ENCODE measurements at places on chromosomes 2 and 18. TPM values are rescaled to one million over a fixed set of nuclear protein-coding genes. Genes with fewer than 3 reads are reported as not detected.

DNA sequence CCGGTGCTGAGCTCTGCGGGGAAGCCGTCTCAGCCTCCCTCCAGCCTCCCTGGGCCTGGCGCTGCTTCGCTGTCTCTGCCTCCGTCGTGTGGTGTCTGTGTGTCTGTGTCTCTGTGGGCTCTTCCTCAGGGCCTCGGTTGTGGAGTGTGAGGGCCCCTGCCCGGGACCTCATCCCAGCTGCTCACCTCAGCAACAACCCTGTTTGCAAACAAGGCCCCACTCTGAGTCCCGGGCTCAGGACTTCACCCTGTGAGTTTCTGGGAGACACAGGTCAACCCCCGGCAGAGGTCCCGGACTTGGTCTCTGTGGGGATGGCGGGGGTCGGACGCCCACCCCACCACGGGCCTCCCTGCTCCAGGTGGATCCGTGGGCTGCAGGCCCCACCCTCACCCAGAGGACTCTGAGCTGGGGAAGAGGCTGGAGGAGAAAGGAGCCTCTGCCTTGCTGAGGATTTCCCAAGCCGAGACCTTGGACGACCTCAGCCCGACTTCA is 127.4 kb upstream of the CTDP1 start:
- DNase-seq = no peak

DNA sequence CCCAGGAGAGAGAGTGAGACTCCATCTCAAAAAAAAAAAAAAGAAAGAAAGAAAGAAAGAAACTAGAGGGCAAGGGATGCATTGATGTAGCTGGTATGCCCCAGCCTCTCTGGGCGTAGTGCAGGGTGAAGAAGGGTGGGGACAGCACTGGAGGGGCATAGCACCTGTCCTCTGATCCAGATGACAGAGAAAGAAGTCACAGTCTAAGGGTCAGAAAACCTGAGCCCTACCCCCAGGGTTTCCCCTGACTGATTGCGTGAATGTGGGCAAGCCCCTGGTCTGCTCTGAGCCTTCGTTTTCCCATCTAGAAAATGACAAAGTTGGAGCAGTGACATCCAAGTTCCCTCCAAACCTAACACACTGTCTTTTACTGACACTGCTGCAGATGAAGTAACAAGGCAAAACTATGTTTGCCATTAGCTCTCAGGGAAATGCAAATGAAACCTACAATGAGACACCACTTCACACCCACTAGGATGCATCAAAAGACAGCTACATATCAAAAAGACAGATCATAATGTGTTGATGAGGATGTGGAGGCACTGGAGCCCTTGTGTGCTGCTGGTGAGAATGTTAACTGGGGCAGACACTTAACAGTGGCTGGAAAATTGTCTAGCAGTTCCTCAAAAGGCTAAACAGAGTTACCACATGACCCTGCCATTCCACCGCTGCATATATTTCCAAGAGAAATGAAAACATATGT is 19.5 kb upstream of the YWHAQ start:
- no peak for DNase-seq

DNA sequence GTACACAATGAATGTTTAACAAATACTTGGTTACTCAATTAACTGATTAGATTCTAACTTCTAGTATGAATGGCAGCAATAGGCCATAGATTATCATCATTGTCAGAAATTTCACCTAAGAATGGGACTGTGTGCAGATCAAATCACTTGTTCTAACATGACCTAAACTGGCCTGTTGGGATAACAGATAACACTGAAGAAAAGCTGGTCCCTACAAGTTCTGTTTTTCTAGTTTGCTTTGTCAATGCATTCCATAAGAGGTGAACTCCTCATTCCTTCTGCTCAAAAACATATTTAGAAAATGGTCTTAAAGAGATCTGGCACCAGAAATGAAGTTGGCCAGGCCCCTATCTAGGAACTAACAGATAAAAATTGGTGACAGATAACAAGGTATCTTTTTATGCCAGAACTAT is 175.4 kb downstream of the THADA start:
- no peak for DNase-seq

Gene INHBB
- total RNA-seq = 0.09 TPM

- no peak for DNase-seq
These were observed 1.4 kb upstream of the NRP2 start for GRCh38 chr2:205680903-205681302.

DNA sequence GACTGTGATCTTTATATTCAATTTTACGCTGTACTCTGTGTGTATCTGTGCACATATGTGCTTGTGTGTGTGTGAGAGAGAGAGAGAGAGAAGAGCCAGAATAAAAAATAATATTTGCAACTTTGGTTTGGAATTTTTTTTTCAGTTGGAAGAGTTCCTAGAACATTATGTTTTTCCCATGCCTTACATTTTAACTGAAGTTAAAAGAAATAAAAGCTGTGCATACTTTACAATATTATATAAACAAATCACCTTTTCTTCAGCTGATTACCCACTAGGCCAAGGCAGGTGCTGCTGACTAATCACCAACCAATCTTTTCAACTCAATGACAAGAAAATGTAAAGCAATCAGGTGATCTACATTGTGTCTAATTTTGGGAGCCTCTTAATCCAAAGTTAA is 366.3 kb downstream of the NYAP2 start:
- DNase-seq = no peak

DNA sequence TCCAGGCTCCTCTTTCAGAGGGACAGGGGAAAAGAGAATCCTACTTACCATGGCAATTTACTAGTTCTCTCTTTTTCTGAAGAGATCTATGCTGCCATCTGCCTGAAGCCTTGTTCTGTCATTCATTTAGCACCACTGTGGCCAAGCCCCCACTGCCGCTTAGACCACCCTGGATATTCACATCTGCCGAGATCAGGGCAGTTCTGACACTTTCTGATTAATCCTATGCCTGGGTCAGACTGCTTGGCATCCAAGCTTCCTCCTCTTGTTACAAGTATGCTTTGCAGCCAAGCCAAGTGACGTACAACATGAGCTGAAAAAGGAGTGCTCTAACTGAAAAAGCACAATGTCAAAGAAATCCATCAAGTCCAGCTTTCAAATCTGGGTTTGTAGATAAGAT is 332.6 kb downstream of the SUCLG1 start:
- no peak for DNase-seq

Gene CYP27A1
- 4.1 TPM for total RNA-seq

- DNase-seq = no peak
These were observed 216.4 kb upstream of the MYT1L start for GRCh38 chr2:2547451-2547850.

GRCh38 chr2:127072396-127072795 is 34.6 kb downstream of the BIN1 start:
- no peak for DNase-seq

DNA sequence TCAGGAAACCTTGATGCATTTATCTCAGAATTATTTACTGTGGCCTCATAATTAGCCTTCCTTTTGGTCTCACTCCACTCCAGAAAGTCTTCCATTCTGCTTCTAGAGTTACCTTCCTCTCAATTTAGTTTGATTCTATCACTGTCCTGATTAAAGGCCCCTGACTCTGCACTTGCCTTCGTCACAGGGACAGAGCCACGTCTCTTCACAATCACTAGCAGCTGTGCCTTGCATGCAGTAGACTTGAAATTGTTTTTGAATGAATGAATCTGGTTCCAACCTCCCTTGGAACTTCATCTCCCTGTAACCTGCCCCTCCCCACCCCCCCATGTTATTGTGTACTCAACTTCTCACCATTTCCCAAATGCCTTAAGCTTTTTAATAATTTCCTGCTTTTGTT is 52.4 kb downstream of the OSBPL6 start:
- no peak for DNase-seq

- DNase-seq = no peak
These were observed 153.2 kb upstream of the MYO3B start for GRCh38 chr2:170024721-170025120.

DNA sequence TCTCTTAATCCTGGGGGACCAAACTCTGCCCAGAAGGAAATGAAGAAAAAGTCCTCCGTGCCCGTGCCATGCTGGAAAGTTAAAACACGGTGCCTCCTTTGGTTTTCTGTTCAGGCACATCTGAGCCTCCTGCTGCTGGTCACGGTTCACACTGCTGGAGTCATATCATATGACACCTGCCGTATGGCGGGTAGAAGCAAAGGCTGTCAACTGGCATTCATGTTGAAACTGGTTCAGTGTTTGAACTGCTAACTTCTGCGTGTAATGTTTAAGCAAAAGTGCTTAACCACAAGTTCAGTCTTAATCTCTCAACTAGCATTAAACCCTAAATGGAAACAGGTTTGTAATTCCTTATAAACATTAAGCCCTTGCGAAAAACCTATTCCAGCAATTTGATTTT is 3.1 kb downstream of the STK39 start:
- DNase-seq = peak; percentile 33

DNA sequence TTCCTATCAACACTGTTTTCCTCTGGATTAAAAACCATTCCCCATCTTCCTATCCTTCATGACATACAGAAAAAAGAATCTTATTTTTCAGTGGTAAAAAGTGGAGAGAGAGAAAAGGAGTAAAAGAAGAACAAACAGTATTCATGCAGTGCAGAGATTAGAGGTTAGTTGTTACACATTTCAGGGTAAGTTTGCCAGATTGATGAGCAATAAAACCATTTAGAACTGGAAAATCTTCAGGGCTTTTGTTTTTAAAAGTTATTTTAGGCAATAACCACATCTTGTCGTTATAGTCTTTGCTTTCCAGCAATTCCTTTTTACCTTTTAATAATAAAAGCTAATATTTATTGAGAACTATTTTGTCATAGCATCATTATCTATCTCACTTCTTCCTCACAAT is 104.5 kb downstream of the GPD2 start:
- DNase-seq = no peak

DNA sequence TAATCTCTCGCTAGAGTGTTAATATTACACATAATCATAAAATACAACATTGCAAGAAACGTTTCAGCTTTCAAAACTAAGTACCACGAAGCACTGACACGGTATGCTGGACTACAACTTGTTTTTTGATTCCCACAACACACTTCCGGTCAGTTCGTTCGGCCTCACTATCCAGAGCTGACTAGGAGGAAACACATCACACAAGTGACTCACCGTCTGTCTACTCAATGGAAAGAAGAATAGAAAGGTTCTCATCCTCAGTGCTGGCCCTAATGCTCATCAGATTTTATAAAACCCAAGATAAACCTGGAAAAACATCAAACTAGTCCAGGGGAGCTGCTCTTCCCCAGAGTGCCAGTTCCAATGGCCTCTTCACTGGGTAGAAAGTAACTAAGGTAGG is 42.9 kb downstream of the ZNF385B start:
- DNase-seq = no peak

Gene ACKR3
- 8.5 TPM for total RNA-seq

GRCh38 chr2:30923623-30924022 is 116.4 kb upstream of the CAPN13 start:
- DNase-seq = no peak

Gene NEB
- total RNA-seq = 0.03 TPM

- no peak for DNase-seq
These were observed 70.9 kb downstream of the ZNF385B start for GRCh38 chr2:179790235-179791217.

Gene FBXO36
- total RNA-seq = 3.8 TPM

DNA sequence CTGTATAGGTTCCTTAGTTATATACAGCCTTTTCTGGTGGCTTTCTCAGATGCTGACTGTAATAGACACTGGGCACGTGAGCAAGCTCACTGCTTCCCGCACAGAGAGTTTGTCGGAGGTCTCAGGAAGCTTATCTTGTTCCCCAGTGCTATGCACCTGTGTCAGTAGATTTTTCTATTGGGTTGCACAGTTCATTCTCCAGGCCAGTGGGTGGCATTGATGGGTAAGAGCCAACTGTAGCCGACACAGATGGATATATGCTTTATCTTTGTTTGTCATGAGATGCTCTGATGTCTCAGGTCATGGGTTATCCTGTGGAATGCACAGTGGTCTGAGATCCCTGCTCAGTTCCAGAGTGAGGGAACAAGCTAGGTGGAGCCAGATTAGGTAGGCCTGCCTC is 293.0 kb downstream of the GRB14 start:
- DNase-seq = no peak

DNA sequence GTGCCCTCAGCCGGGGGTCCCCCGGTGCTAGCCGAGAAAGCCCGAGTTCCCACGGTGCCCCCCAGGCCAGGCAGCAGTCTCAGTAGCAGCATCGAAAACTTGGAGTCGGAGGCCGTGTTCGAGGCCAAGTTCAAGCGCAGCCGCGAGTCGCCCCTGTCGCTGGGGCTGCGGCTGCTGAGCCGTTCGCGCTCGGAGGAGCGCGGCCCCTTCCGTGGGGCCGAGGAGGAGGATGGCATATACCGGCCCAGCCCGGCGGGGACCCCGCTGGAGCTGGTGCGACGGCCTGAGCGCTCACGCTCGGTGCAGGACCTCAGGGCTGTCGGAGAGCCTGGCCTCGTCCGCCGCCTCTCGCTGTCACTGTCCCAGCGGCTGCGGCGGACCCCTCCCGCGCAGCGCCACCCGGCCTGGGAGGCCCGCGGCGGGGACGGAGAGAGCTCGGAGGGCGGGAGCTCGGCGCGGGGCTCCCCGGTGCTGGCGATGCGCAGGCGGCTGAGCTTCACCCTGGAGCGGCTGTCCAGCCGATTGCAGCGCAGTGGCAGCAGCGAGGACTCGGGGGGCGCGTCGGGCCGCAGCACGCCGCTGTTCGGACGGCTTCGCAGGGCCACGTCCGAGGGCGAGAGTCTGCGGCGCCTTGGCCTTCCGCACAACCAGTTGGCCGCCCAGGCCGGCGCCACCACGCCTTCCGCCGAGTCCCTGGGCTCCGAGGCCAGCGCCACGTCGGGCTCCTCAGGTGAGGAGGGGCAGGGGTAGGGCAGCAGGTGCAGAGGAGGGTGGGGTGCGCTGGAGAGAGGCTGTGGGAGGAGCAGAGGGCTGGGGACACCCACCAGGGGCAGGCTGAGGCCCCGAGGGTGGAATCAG is 14.1 kb upstream of the GMPPA start:
- DNase-seq = no peak

Gene MRPL44
- total RNA-seq = 47.2 TPM

GRCh38 chr2:61419129-61419528 is 51.8 kb downstream of the USP34 start:
- DNase-seq = no peak

Gene RMDN2
- 17.6 TPM for total RNA-seq

DNA sequence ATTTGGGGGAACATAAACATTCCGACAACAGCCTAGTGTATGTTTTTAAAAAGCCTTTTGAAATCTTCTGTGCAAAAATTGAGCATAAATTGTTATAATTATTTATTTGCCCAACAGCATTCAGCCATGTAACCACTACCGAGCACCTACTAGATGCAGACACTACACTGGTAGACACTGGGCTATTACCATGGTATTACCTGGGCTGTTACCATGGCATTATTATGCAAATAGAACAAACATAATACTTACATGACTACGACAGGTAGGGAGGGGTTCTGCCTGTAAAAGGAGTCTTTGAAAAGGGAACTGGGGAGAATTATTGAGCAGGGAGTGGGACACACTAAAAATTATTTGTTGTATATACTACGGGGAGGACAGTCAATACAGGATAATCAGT is 116.4 kb downstream of the MREG start:
- no peak for DNase-seq

Gene ERICH2
- total RNA-seq = not detected

Measured in SJSA1 (cell line).